Gastroesophageal sphincter (tissue), 4 donors: ENCODE measurements at places on chromosomes 7 and 10.
A peak's percentile ranks its signal among the peaks of the same experiment; 100 is the strongest.

DNA sequence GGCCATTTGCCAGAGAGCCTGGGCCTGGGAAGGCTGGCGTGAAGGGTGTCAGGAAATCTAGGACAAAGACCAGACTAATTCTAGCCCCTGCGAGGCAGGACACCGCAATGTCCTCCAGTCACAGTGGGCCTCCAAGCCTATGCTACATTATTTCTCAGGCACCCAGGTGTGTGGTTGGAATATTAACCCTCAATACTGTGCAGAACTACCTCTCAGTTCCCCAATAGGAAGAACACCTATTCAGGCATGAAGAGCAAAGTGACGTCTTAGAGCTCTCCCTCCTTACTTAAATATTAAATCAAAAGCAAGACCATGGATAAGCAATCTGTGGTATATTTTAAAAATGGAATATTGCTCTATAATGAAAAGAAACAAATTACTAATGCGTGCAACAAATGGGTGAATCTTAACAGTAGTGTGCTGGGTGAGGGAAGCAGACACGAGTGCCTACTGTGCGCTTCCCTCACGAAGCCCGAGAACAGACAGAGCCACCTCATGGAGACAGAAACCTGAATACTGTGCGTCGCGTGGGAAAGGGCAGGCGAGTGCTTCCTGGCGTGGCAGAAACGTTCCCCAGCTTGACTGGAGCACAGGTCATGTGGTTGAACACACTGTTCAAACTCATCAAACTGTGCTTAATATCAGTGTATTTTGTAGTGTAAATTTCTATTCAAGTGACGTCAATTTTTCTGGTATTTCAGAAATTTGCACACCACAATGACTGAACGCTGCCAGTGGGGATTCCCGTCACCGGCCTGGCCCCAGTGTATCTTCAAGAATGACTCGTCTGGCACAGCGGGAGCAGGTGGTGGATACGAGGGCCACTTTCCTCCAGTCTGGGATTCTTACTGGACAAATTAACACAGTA lies 15.5 kb upstream of the PTPRN2 start:
- no peak for ATAC-seq
- no peaks in the 10 kb centered on the region for H3K4me1 ChIP-seq
- no peak overlapping the region for H3K4me3 ChIP-seq
- no peak overlapping the region for H3K27ac ChIP-seq

DNA sequence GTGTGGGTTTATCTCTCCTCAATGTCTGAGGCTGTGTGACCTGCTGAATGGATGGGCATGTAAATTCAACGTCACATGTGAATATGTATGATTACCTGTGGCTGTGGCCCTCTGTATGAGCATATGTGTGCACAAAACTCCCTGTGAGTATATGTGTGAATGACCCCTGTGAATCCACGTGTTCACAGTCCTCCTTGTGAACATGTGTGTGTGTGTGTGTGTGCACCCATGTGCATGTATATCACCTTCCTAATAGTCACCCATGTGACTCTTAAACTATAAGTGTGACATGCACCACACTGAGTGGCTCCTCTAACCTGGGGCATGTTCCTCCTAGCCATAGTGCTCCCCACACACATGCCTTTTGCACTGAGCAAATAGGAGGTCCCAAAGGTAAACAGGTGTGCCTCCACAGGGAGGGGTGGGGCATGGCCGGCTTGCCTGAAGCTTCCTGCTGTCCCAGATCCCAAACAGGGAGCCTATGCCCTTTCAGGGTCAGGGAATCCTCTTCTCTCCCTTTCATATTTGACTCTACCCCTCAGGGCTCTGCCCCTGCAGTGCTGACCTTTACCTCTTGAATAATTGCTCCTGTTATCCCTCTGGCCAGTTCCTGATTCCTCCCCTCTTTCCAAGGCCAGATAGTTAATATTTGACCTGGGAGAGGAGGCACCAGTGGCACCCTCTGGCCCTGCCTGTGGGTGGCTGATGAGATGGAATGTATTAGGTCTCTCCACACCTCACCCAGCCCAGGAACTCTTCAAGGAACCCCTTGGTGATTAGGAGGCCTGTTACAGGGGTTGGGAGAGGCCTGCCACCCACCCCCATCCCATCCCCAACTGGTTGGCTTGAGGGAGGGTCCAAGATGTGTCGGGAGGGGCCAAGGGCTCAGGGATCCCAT lies 1.9 kb downstream of the SEMA4G start:
- H3K36me3 ChIP-seq: no peaks in the 10 kb centered on the region
- ATAC-seq: no peak
- no peak overlapping the region for H3K27ac ChIP-seq
- H3K27me3 ChIP-seq: no peaks in the 10 kb centered on the region
- H3K4me1 ChIP-seq: no peaks in the 10 kb centered on the region

DNA sequence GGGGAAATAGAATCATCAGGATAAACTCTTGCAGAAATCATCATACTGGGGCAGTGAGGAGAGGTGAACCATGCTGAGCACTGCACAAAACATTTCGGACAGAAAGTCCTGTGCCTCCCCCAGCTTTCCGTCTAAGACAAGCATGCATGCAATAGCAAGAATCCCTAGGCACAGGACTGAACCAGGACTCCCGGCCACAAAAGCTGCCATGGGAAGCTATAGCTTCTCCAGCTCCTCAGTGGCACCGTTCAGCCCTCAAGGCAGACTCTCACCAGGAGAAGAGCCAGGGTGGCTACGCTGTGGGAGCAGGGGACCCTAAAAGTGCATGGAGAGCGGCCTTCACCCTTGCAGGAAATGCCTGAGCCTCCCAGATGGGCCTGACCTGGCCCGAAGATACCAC lies 70.8 kb downstream of the ASB13 start:
- H3K36me3 ChIP-seq: no peaks in the 10 kb centered on the region
- H3K27me3 ChIP-seq: no peaks in the 10 kb centered on the region
- no peak overlapping the region for H3K4me3 ChIP-seq
- no peak for ATAC-seq
- H3K4me1 ChIP-seq: peaks cover 18% of the 10 kb centered on the region
- no peak overlapping the region for H3K27ac ChIP-seq

DNA sequence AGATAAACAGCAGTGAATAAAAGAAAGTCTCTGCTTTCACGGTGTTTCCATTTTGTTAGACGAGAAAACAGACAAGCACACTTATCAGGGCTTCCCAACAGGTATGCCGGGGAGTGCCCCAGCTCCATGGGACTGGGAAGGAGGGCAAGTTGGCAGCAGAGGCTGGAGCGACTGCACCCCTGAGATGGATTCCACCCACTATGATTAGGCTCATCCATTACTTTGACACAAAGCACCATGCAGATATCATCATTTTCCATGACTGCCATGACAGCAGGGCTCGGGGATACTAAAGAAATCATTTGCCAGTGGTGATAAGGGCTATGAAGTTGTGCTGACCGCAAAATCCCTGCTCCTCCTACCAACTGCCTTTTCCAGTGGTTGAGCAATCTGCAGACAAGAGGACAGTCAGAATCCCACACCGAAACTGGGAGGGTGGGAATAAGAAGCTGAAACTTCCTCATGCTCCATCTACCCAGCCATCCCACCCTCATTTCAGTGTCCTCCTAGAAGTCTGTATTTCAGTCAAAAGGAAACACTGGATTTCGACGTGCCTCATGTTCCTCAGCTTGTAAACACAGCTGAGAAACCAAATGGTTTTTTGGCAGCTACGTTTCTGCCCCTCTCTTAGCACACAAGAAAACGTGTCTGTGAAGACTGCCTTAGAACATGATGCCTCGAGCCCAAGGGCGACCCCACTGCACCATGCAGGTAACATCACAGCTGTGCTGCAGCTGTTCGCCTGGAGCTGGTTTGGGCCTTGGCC lies 15.5 kb downstream of the CREB3L2 start:
- H3K4me1 ChIP-seq: peaks cover 99% of the 10 kb centered on the region
- no peaks in the 10 kb centered on the region for H3K27me3 ChIP-seq
- peak overlapping the region; percentile 65 for H3K27ac ChIP-seq
- peak; percentile 70 for ATAC-seq

DNA sequence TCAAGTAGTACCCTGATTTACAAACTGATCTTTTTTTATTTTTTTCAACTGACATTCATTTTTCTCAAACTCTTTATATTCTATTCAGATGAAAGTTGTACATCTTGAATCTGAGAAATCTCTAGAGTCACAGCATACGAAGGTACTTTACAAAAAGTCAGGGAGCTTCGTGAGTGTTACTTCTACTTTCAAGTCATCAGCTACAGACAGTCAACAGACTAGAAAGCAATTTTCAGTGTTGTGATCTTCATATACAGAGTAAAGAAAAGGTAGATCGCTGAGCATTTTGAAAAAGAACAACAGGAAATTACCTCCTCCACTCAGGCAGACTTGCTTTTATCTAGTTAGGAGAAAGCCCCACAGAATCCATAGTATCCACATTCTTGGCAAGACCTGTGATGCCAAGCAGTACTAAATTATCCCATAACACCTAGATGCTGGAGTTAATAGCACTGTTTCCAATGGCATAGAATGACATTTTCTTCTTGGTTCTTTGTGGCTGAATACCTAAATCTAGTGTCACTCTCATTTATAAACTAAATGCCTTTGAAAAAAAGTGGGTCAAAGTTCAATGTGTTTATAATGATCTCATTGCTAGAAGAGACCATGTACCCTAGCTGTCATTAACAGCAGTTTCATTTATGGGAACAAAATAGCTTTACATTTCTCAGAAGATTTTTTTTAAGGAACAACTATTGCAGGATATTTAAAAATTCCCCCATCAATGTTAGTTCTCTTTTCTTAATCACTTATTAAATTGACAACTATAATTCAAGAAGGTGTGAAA lies 12.0 kb upstream of the ZNF800 start:
- H3K36me3 ChIP-seq: no peaks in the 10 kb centered on the region
- no peaks in the 10 kb centered on the region for H3K4me1 ChIP-seq
- H3K27me3 ChIP-seq: peaks cover 35% of the 10 kb centered on the region
- no peak for ATAC-seq
- no peak overlapping the region for H3K27ac ChIP-seq
- no peak overlapping the region for H3K4me3 ChIP-seq

GRCh38 chr7:111312966-111313365 lies 222.0 kb downstream of the LRRN3 start:
- H3K36me3 ChIP-seq: no peaks in the 10 kb centered on the region
- no peaks in the 10 kb centered on the region for H3K4me1 ChIP-seq
- no peak overlapping the region for H3K27ac ChIP-seq
- H3K27me3 ChIP-seq: no peaks in the 10 kb centered on the region

GRCh38 chr10:17671307-17671706 lies 27.4 kb downstream of the STAM start:
- H3K4me1 ChIP-seq: no peaks in the 10 kb centered on the region
- no peak overlapping the region for H3K27ac ChIP-seq
- no peak overlapping the region for H3K4me3 ChIP-seq
- H3K36me3 ChIP-seq: no peaks in the 10 kb centered on the region
- H3K27me3 ChIP-seq: no peaks in the 10 kb centered on the region

- H3K4me1 ChIP-seq: no peaks in the 10 kb centered on the region
- no peaks in the 10 kb centered on the region for H3K36me3 ChIP-seq
- no peak for ATAC-seq
- H3K27ac ChIP-seq: no peak overlapping the region
Measured at GRCh38 chr7:52030722-52031121, 714.1 kb upstream of the COBL start.

DNA sequence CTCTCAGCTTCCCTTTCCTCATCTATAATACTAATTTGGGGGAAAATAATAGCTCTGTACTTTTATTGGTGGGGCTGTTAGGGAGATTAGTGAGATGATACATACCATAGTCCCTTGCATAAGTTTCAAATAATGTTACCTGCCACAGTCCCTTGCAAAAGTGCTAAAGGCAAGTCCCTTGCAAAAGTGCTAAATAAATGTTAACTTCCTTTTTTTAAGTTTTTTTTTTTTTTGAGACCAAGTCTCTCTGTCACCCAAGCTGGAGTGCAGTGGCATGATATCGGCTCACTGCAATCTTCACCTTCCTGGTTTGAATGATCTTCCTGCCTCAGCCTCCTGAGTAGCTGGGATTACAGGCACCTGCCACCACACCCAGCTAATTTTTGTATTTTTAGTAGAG lies 43.4 kb upstream of the SRGN start:
- no peaks in the 10 kb centered on the region for H3K27me3 ChIP-seq
- no peak for ATAC-seq
- no peaks in the 10 kb centered on the region for H3K4me1 ChIP-seq
- no peak overlapping the region for H3K4me3 ChIP-seq

DNA sequence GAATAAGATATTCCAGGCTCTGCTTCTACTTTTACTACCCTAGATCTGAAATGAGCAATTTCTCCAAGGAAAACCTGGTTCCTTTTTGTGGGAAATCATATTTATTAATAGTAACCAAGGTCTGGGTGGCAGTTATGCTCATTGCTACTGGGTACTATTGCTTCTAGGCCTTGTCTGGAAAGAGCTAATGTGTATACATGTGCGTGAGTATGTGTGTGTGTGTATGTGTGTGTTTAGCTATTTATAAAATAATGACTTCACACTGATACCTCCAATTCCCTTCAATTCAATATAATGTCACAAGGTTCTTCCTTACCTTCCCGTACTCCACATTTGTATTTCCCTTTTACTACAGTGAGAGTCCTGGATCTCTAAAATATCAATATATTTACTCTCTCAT lies 26.0 kb upstream of the PLCE1 start:
- H3K4me1 ChIP-seq: no peaks in the 10 kb centered on the region

DNA sequence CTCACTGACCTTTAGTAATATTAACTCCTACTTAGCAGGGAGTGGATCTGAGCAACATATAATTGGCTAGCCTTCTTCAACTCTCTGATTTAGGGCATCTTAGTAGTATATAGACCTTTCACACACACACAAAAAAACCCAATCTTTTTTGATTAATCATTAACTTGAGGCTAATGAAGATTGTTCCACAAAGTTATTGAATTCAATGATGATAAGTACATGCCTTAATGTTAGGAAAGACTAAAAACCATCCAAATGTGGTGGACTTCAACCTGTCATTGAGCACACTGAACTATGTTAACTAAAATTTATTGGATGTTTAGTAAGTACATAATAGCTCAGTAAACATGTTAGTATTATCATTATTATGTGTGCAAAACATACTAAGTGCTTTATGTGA lies 179.4 kb upstream of the SLC25A13 start:
- no peak overlapping the region for H3K4me3 ChIP-seq
- H3K36me3 ChIP-seq: no peaks in the 10 kb centered on the region
- no peak overlapping the region for H3K27ac ChIP-seq
- H3K27me3 ChIP-seq: no peaks in the 10 kb centered on the region
- ATAC-seq: no peak
- H3K4me1 ChIP-seq: no peaks in the 10 kb centered on the region

- H3K27ac ChIP-seq: no peak overlapping the region
- no peak for ATAC-seq
- no peaks in the 10 kb centered on the region for H3K27me3 ChIP-seq
- no peak overlapping the region for H3K4me3 ChIP-seq
- H3K36me3 ChIP-seq: no peaks in the 10 kb centered on the region
Measured at GRCh38 chr7:22167482-22167881, 189.5 kb downstream of the RAPGEF5 start.

- H3K36me3 ChIP-seq: no peaks in the 10 kb centered on the region
- H3K4me3 ChIP-seq: no peak overlapping the region
- no peaks in the 10 kb centered on the region for H3K4me1 ChIP-seq
- H3K27ac ChIP-seq: no peak overlapping the region
- ATAC-seq: no peak
Measured at GRCh38 chr7:75010036-75010435, 45.5 kb downstream of the CASTOR2 start.

- no peak overlapping the region for H3K27ac ChIP-seq
- no peaks in the 10 kb centered on the region for H3K27me3 ChIP-seq
- no peak for ATAC-seq
- no peaks in the 10 kb centered on the region for H3K36me3 ChIP-seq
Measured at GRCh38 chr7:37398403-37398802, 50.3 kb downstream of the ELMO1 start.
